ENCODE measurements at places on chromosomes 3 and 15.

DNA sequence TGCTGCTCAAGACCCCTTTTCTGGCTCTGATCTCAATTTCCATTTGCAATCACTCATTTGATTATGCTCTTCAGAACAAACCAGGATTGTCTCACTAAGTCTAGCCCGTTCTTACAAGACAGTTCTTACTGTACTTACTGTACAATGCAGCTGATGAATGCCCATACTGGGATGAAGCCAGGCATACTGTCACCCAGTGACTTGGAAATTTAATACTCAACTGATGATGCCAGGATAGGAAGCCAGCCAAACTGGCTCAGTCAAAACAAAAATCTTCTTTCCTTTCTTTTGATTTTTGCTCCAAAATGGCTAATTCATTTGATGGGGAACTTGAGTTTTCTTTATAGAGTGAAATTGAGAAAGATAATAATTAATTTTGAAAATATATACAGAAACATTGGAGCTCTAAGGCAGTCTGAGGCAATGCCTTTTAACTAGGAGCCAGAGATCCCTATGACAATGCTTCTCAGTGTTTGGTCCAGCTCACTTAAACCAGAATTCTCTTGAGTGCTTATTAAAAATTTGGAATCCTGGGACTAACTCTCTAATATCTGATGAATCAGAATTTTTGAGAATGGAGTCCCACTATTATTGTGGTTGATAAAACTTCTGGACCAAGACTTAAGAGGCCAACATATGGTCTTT, 265.6 kb upstream of the THBS1 start:
- DNase-seq = no peak

DNA sequence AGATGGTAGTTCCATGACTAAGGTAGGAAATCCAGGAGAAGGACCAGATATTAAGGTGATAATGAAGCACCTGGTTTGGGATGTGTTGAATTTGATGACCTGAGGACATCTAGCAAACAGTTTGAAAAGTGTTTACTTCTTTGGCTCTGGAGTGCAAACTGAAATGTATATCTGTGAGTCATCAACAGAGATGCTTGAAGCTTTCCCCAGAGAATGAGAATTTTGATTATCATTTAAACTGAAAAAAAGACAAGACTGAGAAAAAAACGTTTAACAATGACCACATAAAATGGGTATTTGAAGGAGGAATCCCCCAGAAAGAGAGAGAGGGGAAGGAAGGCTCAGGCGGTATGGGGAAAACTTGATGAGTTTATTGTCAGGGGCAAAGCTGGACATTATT, 20.7 kb upstream of the GSK3B start:
- no peak for DNase-seq

GRCh38 chr3:127377801-127378655, 90.2 kb upstream of the PRR20G start:
- no peak for DNase-seq

GRCh38 chr3:58434168-58434504, 504 bp upstream of the PDHB start:
- no peak for DNase-seq

DNA sequence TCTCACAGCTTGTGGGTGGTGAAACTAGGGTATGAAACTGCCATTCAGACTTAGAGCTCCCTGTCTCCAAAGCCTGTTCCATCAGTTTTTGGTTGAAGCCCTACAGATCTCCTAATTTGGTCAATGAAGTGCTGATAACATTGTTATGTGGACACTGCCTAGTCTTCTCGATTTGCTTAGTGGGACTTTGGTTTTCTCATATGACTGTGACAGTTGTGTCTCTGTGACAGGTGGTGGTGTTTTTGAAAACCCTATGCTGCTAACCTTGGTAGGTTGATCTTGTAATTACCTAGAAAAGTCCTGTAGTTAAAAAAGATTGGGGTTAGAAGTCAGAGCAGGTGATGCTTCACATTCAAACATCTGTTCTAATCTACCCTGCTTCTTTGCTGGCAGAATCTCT, 9.2 kb downstream of the PPM1L start:
- no peak for DNase-seq

DNA sequence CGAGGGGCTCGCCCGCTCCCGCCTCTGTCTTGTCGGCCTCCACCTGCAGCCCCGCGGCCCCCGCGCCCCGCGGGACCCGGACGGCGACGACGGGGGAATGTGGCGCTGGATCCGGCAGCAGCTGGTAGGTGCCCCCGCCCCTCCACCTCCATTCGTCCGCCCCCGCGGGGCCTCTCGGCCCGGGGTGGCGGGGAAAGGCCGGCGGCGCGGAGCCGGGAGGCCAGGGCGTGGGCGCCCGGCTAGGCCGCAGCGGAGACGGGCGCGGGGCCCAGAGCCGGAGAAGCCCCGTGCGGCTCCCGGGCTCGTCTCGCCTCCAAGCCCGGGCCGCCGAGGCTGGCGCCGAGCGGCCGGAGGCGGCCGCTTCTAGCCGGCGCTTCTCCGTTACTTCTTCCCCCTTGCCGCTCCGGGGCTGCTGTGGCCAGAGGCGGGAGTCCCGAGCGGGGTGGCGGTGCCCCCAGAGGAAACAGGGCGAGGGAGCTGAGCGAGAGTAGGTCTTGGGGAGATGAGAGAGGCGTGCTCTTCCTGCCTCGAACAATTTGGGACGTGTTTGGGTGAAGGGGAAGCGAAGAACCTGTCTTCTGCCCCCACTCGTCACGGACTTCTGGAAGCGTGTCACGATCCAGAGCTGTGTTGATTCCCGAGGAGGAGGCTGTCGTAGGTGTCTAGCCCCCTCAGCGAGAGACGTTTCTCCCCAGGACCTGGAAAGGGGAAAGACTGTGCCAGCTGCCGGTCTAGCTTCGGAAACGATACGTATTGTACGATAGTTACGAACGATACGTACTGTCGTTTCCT, 555 bp downstream of the ATP11B start:
- peak; percentile 79 for DNase-seq

DNA sequence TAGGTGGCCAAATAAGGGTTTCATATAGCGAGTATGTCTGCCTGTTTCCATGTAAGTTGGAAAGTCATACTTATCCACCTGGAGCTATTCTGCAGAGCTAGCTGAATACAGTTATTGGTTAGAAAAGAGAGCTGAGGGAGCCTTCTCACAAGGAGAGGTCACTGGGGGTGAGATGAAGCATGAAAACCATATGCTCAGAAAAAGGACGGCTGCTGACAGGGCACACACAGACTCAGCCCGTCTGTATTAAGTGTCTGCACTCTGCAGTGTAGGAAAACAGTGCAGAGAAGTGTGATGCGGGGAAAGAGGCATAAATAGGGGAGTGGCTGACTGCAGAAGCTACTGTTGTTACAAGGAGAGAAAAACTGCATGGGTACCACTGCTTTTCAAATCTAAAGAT, 58.2 kb downstream of the C3orf70 start:
- DNase-seq = no peak

GRCh38 chr3:61612211-61613194, 51.1 kb downstream of the PTPRG start:
- no peak for DNase-seq

GRCh38 chr15:35170207-35170606, 85.1 kb upstream of the NANOGP8 start:
- no peak for DNase-seq

- DNase-seq = no peak
These were observed 23.9 kb upstream of the RYK start for GRCh38 chr3:134274571-134274970.

- DNase-seq = no peak
These were observed 160.7 kb downstream of the PDE8A start for GRCh38 chr15:85142312-85142711.

- no peak for DNase-seq
These were observed 8.3 kb downstream of the MYO5A start for GRCh38 chr15:52520421-52520820.

GRCh38 chr3:145798696-145799537, 362.1 kb downstream of the PLOD2 start:
- DNase-seq = no peak

GRCh38 chr3:167777356-167777755, 41.8 kb downstream of the SERPINI1 start:
- DNase-seq = no peak

Data from NK-92 treated with Interleukin-12 subunit alpha and Interleukin-12 subunit beta, amount 100 ng/mL, for 24 hours (cell line).